Stimulated activated CD4-positive, alpha-beta T cell treated with anti-CD3 and anti-CD28 coated beads, Interleukin-12 subunit alpha, Interleukin-12 subunit beta, amount 100 ng/mL, for 24 hours (primary cell): ENCODE measurements at places on chromosomes 7 and 10.
A peak's percentile ranks its signal among the peaks of the same experiment; 100 is the strongest.

GRCh38 chr10:124650820-124651401, 93.3 kb downstream of the FAM53B start:
- peak; percentile 23 for DNase-seq

GRCh38 chr7:120877701-120878100, 19.8 kb upstream of the TSPAN12 start:
- DNase-seq: no peak

GRCh38 chr7:20503278-20503950, 112.1 kb upstream of the ABCB5 start:
- no peak for DNase-seq

DNA sequence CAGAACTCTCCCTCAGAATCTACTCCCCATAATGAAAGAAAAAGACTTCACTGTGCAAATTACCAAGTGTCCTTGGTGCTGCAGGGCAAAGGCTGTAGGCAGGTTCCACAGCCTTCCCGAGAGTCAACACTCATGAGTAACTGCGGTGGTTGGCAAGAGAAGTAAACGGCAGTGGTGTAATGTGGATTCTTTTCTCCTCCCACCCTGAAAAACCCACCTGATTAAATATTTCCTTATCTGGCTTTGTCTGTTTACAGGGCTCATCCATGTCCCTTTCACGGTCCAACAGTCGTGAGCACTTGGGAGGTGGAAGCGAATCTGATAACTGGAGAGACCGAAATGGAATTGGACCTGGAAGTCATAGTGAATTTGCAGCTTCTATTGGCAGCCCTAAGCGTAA, 300.9 kb downstream of the BICC1 start:
- no peak for DNase-seq

DNA sequence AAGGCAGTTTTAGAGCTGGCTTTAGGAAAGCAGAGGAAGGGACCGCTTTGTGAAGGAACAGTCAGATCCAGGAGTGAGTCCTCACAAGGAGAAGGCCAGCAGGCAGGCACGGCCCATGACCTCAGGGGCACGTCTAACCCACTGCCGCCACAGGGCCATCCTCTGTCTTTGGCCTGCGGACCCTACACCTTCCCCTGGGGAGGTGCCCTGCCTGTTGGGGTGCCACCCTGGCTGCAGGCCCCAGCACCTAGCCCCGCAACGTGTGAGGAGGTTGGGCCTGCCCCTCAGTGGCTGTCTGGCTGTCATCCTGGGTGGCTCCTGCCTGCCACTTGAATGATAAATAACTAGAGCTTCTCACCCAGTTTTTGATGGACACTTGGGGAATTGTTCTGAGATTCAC, 31.0 kb upstream of the TRIM8 start:
- no peak for DNase-seq
